ENCODE measurements at places on chromosomes 5 and 9.

- DNase-seq, result no peak
Observed at GRCh38 chr5:153542536-153542935, 52.1 kb downstream of the GRIA1 start.

GRCh38 chr5:151031554-151031953 is 11.2 kb downstream of the GPX3 start:
- no peak for DNase-seq

DNA sequence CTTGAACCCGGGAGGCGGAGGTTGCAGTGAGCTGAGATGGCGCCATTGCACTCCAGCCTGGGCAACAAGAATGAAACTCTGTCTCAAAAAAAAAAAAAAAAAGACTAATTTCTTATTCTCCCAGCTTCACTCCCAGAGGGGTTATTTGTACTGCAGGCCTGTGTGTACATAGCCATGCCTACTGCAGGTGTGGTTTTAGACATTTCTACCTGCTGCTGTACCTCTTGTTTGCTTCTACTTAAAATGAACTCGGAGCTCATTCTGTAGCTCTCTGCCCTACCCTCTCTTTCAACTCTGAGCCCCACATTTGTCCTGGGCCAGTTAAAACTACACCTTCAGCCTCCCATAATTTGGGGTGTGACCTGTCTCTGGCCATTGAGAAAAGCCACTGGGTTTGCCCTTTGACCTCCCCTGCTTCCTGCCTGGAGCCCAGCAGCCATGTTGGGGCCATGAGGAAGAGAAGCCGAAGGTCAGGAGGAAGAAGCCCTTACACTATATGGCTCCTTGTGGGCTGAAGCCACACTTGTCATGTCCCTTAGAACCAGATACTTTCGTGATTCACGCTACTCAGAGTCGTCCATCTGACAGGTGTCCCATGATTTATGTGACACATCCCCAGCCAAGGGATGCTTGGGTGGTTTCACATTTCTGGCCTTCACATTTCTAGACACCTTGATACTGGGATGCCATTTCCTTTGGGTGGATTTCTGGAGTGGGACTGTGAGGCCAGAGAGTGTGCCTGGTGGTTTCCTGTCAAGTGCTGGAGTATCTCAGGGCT is 9.4 kb upstream of the CARD19 start:
- DNase-seq, result no peak

GRCh38 chr9:128713411-128713780 is 10.5 kb downstream of the ZDHHC12 start:
- DNase-seq, result no peak

DNA sequence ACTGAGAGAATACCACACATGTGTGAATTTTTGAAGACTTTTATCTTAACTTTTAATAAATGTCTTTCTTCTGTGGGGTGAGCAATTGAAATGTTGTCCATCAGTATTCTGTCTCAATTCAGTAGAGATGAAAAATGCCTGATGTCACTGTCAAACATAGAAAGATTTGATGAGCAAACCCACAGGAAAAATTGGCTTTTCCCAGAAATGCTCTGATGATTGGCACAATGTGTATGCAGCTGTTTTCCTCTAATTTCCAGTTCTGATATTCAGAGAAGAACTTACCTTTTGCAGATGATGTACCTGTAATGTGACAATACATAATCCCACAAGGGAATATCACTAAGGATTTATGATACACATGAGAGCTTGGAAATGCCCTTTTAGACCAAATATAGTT is 340.0 kb downstream of the PTPRD start:
- no peak for DNase-seq

- no peak for DNase-seq
Observed at GRCh38 chr5:16881251-16881650, 54.8 kb downstream of the MYO10 start.

GRCh38 chr9:107631788-107632187 is 142.2 kb upstream of the KLF4 start:
- no peak for DNase-seq

- DNase-seq, result no peak
Observed at GRCh38 chr5:124702525-124702924, 43.9 kb downstream of the ZNF608 start.

DNA sequence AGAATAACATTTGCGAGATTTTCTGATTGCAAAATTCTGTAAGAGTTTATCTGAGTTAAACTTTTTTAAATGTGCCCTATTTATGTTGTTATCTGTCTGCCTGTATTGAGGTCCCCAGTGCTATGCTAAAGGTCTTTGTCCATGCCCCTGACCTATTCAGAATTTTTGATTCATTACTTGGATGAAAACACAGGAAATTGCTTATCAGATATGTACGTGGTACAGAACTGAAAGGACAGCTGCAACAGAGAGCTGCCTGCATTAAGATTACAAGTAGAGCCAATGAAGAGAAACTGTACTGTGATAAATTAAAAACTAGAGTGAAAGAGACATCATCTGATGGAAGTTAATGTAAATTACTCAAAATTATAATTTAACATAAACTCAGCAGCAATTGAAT is 408.8 kb downstream of the ADGRV1 start:
- DNase-seq, result no peak

- no peak for DNase-seq
Observed at GRCh38 chr9:4263591-4263990, 36.3 kb downstream of the GLIS3 start.

GRCh38 chr5:133289686-133290367 is 238.0 kb downstream of the HSPA4 start:
- DNase-seq, result no peak
